ENCODE measurements at places on chromosomes 6 and 20.

- no peak for DNase-seq
These were observed 190.9 kb downstream of the LAMA2 start for GRCh38 chr6:129073691-129074395.

- no peak for DNase-seq
These were observed 37.9 kb downstream of the SPATA2 start for GRCh38 chr20:49877386-49877921.

DNA sequence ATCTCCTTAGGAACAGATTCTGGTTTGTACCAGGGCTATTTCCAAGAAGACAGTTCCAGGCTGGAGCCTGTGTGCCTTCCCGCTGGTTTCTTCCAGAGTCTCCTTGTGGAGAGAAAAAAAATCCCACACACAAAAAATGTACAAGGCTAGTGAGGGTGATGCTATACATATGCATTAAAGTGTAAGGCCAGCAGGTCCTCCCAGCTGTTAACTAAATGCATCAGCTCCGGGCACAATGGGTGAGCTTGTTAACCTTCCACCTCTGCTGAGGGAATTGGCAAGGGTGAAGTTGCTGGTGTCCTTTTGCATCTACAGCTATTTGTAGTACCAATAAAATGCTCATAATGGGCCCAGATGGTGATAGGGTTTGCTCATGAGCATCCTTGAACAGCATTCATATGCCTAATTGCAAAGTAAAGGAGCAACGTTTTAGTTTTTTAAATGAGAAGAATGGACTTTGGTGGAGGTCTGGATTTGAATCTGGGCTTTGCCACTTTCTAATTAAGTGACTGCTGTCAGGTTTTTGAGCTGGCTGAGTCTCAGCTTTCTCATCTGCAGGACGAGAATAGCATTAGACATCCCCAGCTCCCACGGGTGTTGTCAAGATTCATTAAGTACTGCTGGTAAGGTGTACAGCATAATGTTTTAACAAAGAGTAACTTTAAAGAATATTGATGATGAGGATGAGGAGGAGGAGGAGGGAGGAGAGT is 361.8 kb downstream of the QKI start:
- DNase-seq = no peak

GRCh38 chr20:22495172-22495571 is 89.2 kb downstream of the FOXA2 start:
- DNase-seq = no peak

GRCh38 chr6:14797875-14798593 is 447.8 kb upstream of the JARID2 start:
- no peak for DNase-seq

Data from stimulated activated CD4-positive, alpha-beta T cell treated with anti-CD3 and anti-CD28 coated beads, Interleukin-15, amount 100 ng/mL, for 48 hours (primary cell).